Brain microvascular endothelial cell (primary cell): ENCODE measurements at places on chromosomes 4 and X.

DNA sequence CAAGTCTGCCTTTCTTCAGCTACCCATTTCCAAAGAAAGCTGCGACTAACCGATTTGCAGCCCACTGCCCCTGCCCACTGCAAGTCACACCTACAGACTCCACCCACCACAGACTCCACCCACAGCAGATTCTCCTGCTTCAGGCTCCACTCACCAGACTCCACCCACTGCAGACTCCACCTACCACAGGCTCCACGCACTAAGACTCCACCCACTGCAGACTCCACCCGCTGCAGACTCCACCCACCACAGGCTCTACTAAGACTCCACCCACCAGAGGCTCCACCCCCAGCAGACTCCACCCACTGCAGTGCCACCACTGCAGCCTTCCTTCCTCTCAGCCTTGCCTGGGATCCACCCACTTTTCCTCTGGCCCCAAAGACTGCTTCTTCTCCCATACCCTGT, 41.3 kb downstream of the ABLIM2 start:
- DNase-seq, result peak; percentile 37

DNA sequence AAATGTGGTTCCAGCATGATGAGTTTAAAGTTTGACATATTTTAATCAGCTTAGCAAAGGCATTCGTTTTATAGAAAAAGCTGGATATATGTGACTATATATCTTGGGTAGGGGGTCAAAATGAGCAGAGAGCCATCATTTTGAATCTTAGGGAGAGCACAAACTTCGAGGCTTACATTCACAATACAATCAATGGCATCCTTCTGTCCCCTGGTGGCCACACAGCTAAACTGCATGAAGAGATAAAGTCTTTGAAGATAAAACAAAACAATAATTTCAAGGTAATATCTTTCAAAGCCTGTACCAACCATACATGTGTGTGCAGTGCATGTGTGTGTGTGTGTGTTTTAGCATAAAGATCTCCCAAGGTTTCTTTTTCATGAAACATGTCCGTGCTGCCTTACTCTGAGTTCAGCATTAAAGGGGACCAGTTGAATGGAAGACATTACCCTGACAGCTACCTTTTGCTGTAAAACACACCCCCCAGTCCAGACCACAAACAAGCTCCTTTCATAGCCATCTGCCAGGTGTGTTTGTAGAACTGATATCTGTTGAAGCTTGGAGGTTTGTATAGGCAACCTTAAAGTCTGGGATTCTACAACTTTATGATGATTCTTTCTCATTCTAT, 22.0 kb downstream of the DYNLT3 start:
- peak; percentile 35 for DNase-seq

GRCh38 chrX:46016296-46016695, 528.9 kb downstream of the ZNF674 start:
- DNase-seq, result no peak

DNA sequence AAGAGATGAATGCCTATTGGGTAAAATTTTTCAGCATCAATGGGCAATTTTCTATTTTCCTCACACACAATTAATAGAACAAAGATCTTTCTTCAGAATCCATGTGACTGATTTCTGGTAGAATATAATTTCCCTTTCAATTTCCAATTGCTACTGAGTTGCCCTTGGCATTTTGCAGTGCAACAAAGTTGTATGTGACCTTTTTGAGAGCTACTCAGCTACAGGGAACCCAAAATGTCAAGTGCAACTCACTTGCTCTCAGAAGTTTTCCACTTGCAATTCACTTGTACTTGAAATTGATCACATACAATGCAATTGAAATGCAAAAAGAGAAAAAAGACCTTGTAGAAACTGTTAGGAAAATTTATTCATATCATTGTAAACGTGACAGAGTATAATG, 245.5 kb downstream of the BANK1 start:
- no peak for DNase-seq

DNA sequence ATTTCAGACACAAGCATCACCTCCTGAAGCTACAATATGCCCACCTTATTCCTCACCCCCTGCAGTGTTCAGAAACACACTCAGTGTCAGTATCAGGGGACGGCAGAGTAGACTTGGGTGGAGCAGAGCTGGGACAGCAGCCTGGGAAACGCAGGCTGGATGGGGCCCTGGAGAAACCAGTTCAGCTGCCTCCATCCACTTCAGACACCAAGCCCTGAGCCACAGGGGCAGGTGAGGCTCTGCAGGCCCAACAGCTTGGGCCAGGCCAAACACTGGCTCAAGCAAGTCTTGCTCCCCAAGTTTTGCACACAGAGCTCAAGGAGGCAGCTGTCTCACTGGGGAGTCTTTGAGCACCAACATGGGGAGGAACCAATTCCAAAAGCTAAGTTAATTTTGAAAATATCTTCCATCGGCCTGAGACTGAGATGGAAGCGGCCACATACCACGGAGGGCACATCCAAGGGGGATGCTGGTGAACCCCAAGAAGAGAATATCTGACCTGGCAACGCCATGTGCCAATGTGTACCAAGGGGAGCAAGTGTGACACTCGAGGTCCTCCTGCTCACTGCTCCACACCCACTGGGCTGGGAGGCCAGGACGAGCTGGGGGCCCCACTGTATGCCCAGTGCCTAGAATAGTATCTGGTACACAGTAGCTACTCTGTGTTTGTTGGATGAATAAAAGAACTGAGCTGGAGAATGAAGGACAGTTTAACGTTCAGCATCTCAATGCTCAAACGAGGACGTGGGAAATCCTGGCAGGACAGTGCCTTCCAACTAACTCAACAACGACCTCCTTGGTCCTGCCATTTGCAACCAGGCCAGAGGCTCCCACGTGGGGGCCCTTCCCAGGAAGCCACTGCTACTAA, 45.6 kb downstream of the PPP2R2C start:
- no peak for DNase-seq

GRCh38 chr4:47075262-47075661, 43.9 kb downstream of the GABRB1 start:
- DNase-seq, result peak; percentile 47

DNA sequence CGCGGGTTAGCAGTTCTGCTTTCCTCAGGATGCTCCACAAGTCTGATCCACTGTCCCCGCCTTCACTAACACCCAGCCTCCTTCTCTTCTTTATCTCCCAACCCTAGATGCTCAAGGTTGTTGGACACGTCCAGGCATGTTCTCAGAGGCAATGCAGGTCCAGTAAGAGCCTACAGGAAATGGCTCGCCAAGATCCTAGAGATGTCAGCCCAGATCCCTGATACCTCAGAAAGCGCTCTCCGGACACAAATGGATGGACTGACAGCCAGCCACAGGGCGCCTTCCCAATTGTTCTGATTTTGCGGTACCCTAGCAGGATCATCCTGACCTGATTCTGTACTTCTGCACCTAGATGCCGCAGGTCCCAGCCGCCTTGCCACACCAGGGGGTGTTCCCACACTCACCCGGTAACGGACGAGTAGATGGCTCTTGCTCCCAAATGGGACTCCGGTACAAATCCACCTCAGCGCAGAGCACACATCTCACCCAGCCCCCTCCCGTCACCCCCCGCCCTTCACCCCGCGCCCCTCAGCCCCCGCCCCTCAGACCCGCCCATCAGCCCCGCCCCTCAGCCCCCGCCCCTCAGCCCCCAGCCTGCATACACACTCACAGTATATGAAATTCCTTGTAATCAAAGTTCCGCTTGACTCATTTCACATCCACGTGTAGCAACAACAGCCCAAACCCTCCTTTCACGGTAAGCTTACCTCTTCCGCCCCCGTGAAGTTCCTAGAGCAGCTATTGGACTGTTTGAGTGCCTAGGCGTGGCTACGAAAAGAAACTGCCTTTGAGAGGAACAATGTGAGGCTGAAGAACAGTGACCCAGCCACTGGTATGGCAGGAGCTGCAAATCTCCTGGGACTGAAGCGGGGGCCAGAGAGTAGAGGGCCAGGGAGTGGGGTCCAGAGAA, at the start of gene EDA2R:
Gene EDA2R (minus strand): TSS at position 488 of the 910 bp plus-strand sequence. CDS start 23,058 bp downstream, outside the sequence.
- DNase-seq, result peak; percentile 77

GRCh38 chr4:111546881-111547280, 598.4 kb upstream of the FAM241A start:
- DNase-seq, result no peak

- no peak for DNase-seq
These were observed 7.8 kb downstream of the GUCY1B1 start for GRCh38 chr4:155766622-155767021.

DNA sequence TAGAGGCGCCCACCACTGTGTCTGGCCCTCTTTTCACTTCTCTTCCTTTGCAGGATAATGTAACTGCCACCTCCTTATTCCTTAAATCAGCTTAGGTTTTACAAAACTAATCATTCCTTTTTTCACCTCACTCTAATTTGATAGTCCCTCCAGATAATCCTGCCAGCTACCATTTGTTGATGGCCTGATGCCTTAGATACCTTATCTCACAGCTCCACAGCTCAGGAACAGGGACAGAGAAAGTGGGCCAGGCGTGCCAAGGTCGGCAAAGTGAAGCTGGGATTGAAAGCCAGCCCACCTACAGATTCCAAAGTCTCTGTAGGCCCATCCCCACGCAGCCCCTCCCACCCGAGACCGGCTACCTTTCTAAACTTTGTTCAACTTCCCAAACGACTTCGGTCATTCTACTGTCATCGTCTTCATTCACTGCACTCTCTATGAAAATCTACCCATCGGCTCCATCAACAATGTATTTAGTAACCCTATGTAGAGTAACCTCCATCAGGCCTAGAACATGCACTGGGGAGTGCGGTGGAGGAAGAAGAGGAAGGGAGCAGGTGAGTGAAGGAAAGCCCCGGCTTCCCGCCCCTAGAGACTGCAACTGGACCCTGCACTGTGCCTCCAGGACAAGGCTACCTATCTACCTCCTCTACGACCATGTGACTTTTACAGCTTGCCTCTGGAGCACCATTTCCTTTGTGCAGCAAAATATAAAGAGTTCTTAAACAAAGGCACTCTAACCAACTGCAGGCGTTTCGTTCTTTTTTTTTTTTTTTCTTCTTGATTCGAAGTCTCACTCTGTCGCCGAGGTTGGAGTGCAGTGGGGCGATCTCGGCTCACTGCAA, 1.5 kb downstream of the CASP6 start:
- DNase-seq, result no peak

DNA sequence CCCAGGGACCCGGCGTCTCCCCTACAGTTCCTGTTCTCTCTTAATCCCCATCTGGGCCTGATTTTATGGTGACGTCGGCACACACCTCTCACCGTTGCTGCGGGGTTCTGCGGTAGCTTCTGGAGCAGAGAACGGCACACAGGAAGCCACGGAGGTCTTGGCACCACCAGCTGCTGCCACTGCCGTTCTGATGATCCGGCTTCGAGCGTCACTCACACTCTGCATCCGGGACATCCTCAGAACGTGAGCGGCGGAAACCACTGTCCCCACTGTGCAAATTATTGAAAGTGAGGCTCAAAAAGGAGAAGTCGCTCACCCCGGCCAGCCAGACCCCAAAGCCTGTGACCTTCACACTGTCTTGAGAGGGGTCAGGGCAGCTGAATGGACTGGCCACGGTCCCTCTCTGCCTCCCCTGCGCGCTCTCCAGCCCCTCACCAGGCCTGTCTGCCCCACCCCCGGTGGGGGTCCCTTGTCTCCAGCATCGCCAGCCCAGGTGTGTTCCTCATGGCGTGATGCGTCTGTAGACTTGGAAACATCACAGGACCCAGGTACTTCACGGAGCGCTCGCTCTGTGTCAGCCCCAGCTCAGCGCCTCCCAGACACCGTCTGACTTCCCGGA, 201.1 kb downstream of the AFAP1 start:
- DNase-seq, result no peak

GRCh38 chr4:19823781-19824180, 427.9 kb upstream of the SLIT2 start:
- no peak for DNase-seq

DNA sequence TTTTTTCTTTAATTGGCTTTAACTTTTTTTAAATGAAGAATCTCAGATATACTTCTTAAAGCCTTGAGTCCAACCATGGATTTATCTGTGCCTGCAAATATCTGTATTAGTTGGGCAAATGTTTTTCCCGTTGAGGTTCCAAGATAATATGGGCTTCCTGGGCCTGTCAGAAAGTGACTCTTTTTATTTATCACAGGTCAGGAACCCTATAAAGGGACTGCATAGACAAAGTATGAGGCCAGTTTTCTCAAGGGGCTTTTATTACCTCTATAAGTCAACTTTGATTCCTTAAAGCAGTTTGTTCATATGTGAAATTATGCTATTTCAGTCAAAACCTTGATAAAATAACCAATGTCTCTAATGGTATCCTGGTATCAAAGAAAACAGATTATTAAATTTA, 80.2 kb upstream of the BMP2K start:
- DNase-seq, result no peak

DNA sequence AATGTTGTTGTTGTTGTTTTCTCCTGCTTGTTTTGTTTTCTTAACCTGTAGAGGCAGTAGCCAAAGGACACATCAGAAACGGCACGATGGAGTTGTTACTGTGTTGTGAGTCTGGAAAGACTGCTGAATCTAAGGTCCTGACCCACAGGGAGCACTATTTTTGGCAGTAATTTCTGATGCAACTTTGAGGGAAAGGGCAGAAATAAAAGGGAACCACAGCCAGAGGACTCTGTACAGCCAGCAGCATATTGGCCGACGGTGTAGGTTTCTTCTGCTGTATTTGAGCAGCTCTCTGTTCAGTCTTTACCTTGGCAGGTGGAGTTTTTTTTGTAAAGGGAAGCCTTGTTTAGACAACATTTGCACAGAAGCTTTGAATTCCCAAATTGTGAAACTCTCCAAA, 203.0 kb upstream of the GPR101 start:
- no peak for DNase-seq

DNA sequence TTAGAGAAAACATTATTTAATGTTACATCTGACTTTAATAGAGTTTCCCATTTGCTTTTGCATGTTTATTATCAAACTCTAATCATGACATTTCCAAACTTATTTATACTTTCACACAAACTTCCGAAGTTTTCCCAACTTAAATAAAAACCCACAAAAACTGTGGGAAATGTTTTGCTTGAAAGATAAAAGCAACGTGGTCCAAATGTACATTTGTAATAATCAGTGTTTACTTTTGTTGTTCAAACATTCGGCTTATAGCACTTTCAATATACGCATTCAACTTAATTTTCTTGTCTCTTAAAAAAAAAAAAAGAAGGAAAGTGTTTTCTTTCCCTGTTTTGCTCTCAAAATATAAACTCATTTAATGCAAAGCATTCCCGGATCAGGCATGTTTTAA, 51.0 kb downstream of the STX18 start:
- no peak for DNase-seq

DNA sequence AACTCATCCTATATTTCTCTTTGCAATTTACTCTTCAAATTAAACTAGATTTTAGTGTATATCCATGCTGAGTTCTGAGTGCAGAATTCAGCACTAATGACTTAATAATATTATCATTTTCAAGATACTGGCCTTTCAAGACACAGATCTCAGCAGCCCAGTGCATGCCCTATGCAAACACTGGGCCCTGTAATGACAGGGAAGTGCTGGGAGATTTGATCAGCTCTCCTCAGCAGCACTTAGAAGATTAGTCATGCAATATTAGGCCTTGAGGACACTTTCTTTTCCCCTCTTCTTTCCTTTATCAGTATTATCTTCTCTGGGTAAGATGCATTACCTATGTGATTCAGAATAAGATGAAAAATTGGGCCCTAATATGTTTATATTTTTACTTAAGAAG, 207.1 kb downstream of the PPP3CA start:
- no peak for DNase-seq
